ENCODE measurements at places on chromosomes 1 and 21.

DNA sequence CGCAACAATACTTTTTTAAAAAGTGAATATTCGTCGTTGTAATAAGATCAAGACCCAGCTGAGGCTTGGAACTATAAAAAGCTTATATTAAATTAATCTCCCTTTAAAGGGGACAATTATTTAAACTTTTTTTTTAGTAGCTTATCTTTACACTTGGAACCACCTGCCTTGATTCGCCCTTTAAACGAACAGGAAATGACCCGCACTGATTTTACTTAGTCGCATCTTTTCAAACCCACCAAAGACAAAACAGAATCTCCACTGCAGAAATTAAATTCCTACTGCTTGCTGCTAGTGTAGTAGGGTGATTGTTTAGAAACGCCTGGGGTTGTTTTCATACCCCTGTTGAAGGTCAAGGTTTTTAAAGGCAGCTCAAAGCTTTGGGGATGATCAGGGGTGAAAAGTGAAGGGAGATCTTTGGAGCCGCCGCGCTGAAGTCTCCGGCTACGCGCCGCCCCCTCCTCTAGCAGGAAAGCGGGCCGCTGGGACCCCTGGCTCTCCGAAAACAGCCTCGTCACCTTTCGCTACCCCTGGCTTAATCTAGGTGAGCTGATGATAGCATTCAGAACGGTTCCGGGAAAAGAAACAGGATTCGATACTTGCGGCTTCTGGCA is 163.4 kb downstream of the RUNX1 start:
- no peak for DNase-seq

- DNase-seq, result no peak
These were observed 142.8 kb downstream of the ASTN1 start for GRCh38 chr1:177021687-177022086.

DNA sequence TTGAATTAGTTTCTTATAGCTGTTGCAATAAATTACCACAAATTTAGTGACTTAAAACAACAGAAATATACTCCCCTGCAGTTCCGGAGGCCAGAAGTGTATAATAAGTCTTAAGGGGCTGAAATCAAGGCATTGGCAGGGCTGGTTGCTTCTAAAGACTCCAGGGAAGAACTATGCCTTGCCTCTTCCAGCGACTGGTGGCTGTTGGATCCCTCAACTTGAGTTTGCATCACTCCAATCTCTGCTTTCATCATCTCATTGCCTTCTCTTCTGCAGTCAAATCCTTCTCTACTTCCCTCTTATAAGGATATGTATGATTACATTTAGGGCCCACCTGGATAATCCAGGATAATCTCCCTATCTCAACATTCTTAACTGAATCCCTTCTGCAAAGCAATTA is 19.1 kb upstream of the MED18 start:
- no peak for DNase-seq

DNA sequence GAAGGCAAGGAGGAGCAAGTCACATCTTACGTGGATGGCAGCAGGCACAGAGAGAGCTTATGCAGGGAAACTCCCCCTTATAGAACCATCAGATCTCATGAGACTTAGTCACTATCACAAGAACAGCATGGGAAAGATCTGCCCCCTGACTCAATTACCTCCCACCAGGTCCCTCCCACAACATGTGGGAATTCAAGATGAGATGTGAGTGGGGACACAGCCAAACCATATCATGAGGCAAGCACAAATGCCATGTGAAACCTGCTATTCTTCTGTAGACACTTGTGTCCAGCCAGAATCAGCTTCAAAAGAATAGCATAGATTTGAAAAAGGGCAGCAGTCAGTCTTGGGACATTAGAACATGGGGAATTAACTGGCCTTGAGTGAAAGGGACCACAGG is 32.2 kb upstream of the UBE2U start:
- no peak for DNase-seq

- no peak for DNase-seq
These were observed 600.8 kb upstream of the CXADR start for GRCh38 chr21:16912075-16912474.

DNA sequence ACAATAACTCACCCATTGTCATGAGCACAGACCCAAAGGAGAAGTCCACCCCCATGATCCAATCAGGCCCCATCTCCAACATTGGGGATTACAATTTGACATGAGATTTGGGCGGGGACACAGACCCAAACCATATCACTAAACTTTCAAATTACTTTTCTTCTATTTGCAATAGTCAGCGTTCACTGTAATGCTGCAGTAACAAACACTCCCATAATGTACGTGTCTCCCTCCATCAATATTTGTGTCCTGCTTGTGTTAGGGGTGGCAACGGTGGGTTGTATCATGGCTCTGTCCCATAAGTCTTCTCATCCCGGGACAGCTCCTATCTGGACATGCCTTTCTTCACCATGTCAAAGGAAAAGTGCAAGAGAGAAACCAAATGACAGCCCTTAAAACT is 26.2 kb downstream of the TFF3 start:
- DNase-seq, result no peak

DNA sequence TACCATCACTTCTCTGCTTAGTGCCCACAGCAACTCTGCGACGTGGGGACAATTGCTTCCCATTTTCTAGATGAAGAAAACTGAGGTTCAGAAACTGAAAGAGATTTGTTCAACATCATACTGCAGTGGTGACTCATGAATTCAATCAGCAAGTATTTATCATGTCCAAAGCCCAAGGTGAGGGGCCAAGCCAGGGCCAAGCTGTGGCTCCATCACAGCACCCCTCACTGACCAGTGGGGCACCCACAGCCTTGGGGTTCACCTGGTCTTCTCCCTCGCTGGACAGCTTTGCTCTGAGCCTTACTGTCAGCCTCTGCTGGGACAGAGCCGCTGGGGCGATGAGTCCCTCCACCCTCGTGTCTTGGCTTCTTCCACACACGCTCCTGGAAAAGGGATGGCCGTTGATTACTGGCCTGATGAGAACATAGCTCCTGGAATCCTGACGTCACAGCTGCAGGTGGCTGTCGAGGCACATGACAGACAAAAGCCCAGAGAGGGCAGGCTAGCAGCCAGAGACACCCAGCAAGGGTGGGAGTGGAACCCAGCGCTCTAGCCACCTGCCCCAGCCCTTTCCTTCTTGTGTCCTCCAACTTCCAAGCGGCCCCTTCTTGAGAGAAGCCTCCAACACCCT is 6.2 kb downstream of the EDN2 start:
- no peak for DNase-seq

DNA sequence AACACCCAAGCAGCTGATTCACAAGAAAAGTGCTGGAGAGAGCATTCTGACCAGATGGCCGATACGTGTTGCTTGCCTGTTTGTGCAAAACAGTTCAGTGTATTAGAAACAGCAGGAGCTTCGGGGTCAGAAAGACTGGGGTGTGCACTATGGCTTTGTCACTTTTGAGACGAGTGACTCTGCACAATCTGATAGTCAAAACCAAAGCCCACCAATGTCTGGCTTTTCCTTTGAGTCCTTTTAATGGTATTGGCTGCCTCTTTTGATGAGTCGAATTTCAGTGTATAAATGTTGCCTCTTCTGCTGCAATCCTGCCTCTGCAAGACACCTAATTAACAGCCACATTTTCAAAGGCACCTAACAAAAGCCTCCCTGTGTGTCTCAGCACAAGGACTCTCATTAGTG is 444.6 kb downstream of the AJAP1 start:
- DNase-seq, result no peak

DNA sequence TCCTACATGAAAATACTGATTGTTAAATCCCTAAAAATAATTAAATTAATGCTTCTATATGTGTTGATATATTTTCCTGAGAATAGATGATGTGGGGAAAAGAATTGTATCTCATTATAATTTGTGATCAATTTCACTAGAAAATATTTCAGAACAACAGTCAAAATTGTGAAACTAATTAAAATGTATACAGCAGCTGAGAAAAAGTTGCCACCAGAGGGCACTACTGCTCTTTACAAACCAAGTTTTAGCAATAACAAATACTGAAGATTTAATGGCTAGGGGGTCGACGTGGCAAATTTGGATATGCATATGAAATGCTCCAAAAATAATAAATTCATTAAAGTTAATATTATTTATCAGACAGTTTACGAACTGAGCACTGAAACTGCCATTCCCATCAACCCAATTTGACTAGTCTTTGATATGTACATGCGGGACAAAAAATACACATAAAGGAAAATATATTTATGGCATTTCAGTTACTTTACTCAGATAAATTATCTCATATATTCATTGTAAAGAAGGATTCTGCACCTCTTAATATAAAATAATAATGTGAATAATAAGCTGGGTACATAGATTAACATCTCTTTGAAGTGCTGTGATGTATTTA is 96.3 kb upstream of the TMPRSS15 start:
- DNase-seq, result no peak
